Breast epithelium (tissue), 4 donors: ENCODE measurements at places on chromosomes 12 and 14. TPM values are rescaled to one million over a fixed set of nuclear protein-coding genes. Genes with fewer than 3 reads are reported as not detected.

- no peak overlapping the region for H3K4me3 ChIP-seq
- no peak for DNase-seq
- H3K36me3 ChIP-seq, result no peaks in the 10 kb centered on the region
- H3K4me1 ChIP-seq, result no peaks in the 10 kb centered on the region
- no peaks in the 10 kb centered on the region for H3K27me3 ChIP-seq
Measured at GRCh38 chr14:97655169-97655948, 858.2 kb downstream of the VRK1 start.

GRCh38 chr12:65335981-65336380, 57.5 kb downstream of the MSRB3 start:
- no peak overlapping the region for H3K27ac ChIP-seq
- H3K27me3 ChIP-seq, result no peaks in the 10 kb centered on the region
- no peak overlapping the region for H3K4me3 ChIP-seq
- no peaks in the 10 kb centered on the region for H3K36me3 ChIP-seq

DNA sequence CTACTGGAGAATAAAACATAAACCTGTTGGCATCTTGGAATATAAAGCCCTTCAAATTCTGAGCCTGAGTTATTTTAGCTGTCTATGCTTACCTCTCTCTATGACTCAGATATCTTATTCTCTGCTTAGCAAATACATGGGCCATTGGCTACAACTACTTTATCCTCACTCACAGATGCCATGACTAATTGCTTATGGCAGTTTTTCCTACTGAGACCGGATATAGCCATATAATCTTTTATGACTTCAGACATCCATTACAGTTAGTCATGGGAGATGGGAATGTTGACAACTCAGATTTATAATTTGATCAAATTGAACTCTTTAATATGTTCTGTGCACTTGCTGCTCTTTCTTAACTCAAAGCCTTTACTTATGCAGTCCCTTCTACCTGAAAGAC, 502.4 kb upstream of the ATP2B1 start:
- no peaks in the 10 kb centered on the region for H3K4me1 ChIP-seq
- H3K4me3 ChIP-seq, result no peak overlapping the region
- H3K27me3 ChIP-seq, result no peaks in the 10 kb centered on the region

- H3K27me3 ChIP-seq, result no peaks in the 10 kb centered on the region
- H3K4me1 ChIP-seq, result no peaks in the 10 kb centered on the region
- no peak overlapping the region for H3K27ac ChIP-seq
Measured at GRCh38 chr14:77212943-77213678, 31.5 kb downstream of the TMEM63C start.

GRCh38 chr14:58771016-58771415, 133.3 kb downstream of the DACT1 start:
- no peak overlapping the region for H3K4me3 ChIP-seq
- no peaks in the 10 kb centered on the region for H3K36me3 ChIP-seq
- no peaks in the 10 kb centered on the region for H3K27me3 ChIP-seq
- no peaks in the 10 kb centered on the region for H3K4me1 ChIP-seq
- no peak for DNase-seq

DNA sequence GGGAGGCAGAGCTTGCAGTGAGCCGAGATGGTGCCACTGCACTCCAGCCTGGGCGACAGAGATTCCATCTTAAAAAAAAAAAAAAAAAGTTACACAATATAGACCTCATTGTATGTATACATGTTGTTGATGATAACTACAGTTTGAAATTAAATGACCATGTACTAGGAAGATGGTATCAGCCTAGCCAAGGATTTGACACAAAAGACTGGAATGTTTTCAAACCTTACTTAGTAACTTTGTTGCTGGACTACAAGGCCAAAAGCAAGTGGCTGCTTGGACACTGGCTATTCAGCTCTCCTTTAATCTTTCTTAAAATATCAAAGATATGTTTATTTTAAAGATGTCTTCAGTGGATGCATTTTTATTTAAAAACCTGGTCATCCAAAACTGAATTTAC, 18.9 kb upstream of the NUDT4 start:
- DNase-seq, result no peak
- H3K36me3 ChIP-seq, result no peaks in the 10 kb centered on the region

- no peak overlapping the region for H3K27ac ChIP-seq
- DNase-seq, result no peak
- no peaks in the 10 kb centered on the region for H3K4me1 ChIP-seq
- no peaks in the 10 kb centered on the region for H3K27me3 ChIP-seq
- H3K36me3 ChIP-seq, result no peaks in the 10 kb centered on the region
Measured at GRCh38 chr12:45483571-45483970, 245.9 kb upstream of the ARID2 start.

DNA sequence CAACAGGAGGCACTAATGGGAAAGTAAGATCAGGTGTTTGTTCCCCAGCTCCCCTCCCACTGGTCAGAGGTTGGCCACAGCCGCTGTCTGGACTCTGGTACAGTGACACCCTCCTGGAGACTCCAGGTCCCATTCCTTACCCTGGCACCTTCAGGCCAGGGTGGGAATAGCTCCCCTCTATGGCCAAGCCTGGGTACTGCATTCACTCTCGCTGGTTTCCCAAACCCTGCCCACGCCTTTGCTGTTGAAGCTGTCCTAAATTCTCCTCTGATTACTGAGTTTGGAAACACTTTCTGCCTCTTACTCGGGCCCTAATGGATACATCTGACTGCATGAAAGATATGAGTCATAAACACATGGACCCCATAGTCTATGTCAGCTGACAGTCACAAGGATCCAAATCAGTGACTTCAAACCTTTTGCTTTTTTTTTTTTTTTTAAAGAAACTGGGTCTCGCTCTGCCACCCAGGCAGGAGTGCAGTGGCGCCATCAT, 17.9 kb downstream of the HRK start:
- no peak overlapping the region for H3K4me3 ChIP-seq
- no peaks in the 10 kb centered on the region for H3K36me3 ChIP-seq
- DNase-seq, result no peak
- no peak overlapping the region for H3K27ac ChIP-seq
- H3K4me1 ChIP-seq, result no peaks in the 10 kb centered on the region

DNA sequence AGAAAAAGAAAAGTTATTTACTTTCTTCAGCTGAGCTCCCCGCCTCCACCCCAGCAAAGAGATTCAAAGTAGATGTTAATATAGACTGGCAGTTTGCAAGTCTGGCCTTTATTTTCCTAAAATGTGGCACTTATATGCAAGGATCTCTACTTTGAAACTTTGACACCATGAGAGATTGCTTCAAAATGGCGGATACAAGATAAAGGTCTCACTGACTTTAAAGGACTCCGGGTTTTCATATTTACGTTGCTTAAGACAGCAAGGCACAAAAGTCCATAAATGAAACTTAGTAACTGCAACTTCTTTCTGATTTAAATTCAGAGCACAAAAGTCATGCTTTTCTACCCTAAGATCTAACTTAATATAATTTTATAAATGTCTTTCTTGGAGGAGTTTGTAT, 3.5 kb downstream of the OTX2 start:
- no peaks in the 10 kb centered on the region for H3K36me3 ChIP-seq
- DNase-seq, result no peak
- peaks cover 6% of the 10 kb centered on the region for H3K27me3 ChIP-seq
- H3K4me1 ChIP-seq, result no peaks in the 10 kb centered on the region
- H3K4me3 ChIP-seq, result no peak overlapping the region
- no peak overlapping the region for H3K27ac ChIP-seq

DNA sequence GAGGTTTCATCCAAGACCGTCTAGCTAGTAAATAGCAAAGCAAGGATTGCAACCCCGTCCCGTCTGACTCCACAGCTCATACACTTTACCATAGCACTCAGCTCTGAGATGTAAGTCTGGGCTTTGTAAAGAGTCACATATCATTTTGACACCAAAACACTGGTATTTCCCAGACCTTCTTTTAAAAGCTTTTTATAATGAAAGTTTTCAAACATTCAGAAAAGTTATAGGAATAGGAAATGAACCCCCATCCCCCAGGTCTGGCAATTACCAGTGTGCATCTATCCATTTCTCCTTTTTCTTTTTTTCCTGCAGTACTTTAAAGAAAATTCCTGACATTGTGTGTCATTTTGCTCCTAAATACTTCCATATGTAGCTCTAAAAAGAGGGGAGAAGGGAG, 183.6 kb upstream of the CCND2 start:
- no peaks in the 10 kb centered on the region for H3K4me1 ChIP-seq
- no peak overlapping the region for H3K27ac ChIP-seq
- no peaks in the 10 kb centered on the region for H3K27me3 ChIP-seq
- H3K36me3 ChIP-seq, result no peaks in the 10 kb centered on the region
- H3K4me3 ChIP-seq, result no peak overlapping the region

SLC6A15 gene
- total RNA-seq, result 2.0 TPM

MDM2 gene
- 69.4 TPM for total RNA-seq
